ENCODE measurements at places on chromosomes 3 and 15. TPM values are rescaled to one million over a fixed set of nuclear protein-coding genes. Genes with fewer than 3 reads are reported as not detected.

- no peak for DNase-seq
These were observed 312.5 kb upstream of the ZNF385D start for GRCh38 chr3:22063500-22063899.

DNA sequence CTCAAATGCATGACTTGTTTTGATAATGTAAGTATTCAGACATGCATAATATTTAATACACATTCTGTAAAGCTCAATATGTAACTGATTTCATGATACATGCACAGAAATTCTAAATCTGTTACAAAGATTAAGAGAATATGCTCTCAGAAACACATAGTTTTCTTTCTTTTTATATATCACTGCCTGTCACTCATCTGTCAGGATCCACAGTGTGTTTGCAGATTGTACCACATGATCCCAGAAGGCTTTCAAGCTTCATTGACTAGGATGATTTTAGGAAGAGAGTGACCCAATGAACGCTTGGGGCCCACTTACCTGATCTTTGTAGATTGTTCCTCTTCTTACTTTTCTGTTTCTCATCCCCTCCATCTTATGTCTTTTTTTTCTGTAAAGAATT is 261.9 kb downstream of the CACNA2D3 start:
- DNase-seq: no peak

Gene DGKG
- 1.3 TPM for total RNA-seq

Gene TMEM158
- total RNA-seq: 9.3 TPM

DNA sequence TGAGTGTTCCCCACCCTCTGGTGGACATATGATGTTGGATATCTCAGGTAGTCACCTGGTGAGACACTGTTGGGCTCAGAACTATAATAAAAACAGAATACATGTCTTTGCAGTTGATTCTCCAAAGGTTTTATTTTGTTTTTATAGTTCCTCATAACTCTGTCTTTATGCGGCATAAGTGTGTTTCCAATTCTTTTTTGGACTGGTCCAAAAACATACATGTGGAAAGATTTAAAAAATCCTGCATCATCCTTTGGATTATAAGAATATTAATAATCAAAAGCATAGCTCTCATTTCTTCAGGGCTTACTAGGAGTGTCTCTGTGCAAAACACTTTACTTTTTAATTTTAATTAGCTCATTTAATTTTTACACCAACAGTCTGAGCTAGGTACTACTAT is 71.0 kb upstream of the ANKRD34C start:
- no peak for DNase-seq

DNA sequence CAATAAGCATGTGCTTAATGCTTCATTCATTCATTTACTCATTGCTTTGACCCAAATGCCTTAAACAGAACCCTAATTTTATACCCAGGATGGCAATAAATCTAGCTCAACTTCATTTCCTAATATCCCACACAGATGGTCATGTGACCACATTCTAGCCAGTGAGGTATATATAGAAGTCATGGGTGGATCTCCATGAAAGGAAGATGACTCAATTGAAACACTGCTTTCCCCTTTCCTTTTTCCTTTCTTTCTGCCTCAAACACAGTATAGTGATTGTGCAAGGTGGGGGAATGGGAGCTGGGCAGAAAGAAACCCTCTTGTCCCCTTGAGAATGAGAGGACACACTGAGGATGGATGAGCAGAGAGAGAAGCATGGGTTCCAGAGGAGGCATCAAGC is 183.5 kb upstream of the PRICKLE2 start:
- DNase-seq: no peak

GRCh38 chr15:66036859-66037258 is 167.6 kb downstream of the RAB11A start:
- DNase-seq: no peak

DNA sequence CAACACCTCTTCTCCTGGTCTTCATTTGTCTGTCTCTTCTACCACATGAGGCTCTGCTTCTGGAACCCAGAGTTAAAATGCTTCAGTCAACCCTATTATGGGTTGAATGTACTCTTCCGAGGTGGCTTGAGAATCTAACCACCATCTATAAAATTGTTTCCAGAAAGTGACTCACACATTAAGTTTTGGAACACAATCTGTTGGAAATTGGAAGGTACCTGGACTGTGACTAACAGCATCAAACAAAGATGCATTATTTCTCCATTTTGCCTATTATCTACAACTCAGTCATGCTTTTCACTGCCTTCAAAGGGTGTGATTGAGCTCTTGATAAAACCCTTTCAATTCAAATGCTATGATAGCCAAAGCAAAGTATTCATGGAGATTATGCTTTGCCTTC is 499.0 kb upstream of the SEMA6D start:
- DNase-seq: peak; percentile 51

DNA sequence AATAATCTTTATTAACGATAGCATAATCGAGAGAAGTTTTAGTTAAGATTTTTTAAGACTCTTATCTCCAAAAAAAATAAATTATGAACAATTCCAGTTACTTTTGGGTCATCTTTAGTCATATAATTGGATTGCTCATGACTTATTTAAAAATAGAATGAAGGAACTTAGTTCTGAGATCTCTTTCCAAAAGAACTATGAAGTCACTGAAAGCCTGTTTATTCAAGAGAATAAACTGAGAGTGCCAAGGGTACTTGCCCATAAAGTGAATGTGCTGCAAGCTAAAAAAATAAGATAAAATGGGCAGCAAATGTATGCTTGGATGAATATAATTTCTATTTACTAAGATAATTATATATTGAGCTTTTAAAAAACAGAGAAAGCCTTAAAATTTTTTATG is 176.5 kb upstream of the PLSCR5 start:
- DNase-seq: no peak

GRCh38 chr3:9028134-9028533 is 64.9 kb upstream of the RAD18 start:
- DNase-seq: no peak

GRCh38 chr3:131907796-131908195 is 127.0 kb downstream of the CPNE4 start:
- no peak for DNase-seq

DNA sequence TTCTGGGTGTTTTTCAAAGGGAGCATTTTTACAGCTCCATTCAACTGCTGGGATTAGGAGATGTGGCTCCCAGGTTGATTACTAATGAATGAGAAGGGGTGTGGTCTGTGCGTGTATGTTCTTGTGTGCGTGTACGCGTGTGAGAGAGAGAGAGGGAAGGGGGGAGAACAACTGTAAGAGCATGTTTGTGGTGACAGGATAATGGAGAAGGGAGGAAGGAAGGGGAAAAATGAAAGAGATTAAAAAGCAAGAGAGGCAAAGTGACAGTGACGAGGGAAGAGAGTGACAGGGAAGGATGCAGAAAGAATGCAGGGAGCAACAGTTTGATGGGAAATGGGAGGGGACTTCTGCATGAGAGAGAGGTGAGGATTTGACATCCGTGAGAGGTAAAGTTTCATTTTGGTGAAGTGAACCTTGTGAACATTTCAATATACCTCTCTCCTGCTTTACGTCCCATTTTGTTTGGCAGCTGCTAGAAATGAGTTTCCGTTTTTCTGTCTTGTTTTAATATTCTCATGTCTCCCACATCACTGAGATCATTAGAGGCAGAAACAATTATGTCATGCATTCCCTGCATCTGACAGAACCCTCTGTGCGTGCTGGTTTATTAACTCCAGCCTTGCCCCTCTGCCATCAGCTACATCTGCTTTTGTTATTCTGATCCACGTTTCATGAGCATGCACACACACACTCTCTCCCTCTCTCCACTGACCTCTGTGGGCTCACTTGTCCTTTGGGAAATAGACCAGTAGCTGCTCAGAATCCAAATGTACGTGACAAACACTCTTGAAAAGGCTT is 161.6 kb downstream of the GAP43 start:
- peak; percentile 53 for DNase-seq

Gene LRRC31
- not detected for total RNA-seq

DNA sequence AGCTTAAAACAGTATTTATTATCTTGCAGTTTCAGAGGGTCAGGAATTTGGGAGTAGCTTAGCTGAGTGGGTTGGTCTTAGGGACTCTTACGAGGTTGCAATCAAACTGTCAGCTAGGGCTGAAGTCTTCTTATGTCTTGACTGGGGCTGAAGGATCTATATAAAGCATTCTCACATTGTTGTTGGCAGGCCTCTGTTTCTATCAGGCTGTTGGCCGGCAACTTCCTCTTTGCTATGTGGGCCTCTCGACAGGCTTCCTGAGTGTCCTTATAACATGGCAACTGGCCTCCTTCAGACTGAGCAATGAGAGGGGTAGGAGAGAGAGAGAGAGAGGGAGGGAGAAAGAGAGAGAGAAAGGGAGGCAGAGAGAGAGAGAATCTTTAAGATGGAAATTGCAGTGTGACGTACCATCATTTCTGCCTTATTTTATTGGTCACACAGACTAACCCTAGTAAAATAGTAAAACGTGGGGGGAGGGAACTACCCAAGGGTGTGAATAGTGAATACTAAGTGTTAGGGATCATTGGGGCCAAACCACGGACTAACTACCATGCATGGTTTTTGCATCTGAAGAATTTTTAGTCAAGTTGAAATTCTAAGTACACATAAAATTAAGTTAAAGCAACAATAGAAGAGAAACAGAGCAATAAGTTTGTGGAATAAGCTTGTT is 16.1 kb downstream of the FGF7 start:
- DNase-seq: no peak

GRCh38 chr3:71372911-71373637 is 210.5 kb downstream of the FOXP1 start:
- DNase-seq: no peak

Gene SLC9C1
- total RNA-seq: 1.7 TPM

Gene MED12L
- 0.33 TPM for total RNA-seq

GRCh38 chr3:149596134-149596770 is 61.6 kb downstream of the WWTR1 start:
- DNase-seq: no peak

Gene ITIH1
- not detected for total RNA-seq

GRCh38 chr3:170701696-170702678 is 116.1 kb upstream of the SLC7A14 start:
- DNase-seq: no peak

DNA sequence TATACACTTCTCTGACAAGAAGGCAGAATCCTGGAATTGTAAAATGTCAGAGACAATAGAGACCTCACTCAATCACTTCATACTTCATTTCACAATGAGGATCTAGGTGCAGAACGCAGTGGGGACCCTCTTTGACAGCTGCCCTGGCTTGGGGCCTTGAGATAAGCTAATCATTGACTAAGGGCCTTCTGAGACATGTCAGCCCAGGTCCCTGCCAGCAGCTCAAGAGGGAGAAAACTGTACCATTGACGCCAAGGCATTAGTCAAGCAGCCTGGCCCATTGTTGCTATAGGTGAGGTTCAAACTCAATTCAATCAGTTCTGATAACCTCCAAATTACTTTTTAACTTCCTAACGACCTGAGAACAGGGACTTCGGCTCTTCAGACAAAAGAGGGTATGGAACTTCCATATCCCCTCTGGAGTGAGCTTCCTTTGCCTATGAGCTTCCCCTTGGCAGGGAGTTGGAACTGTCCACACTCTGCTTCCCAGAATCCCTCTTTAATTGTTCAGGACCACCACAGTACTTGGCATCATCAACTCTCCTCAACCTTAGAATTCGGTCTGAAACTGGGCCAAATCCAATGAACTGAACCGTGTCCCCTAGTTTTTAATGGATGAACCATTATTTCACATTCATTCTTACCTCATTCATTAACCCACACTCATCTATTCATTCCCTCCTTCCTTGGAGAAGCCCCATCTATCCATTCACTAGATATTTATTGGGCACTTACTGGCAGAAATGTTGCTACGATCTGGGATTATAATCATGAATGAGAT is 1.5 kb upstream of the CYP8B1 start:
- no peak for DNase-seq

DNA sequence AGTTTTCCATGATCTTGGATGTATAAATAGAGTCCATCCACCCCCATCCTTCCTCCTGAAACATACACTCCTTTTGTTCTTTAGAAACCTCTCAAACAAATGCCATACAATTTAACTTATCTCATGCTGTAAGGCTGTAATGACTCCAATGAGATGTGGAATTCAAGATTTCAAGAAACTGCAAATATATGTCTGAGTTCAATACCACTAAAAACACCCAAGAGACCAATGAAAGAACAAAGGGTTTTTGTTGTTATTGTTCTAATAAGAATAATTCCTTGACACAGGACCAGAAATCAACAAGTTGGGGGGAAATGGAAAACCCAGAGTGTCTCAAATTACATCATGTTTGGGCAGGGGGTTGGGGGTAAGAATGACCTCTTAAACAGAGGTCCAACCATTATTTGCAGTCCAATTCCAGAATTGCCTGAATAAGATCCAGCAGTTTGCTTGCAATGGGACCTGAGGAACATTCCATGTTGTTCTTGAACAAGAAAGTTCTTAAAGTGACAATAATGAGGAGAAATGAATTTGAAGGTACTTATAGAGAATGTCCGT is 48.6 kb upstream of the TGFBR2 start:
- DNase-seq: no peak

- DNase-seq: peak; percentile 74
These were observed 4.4 kb upstream of the CXCR6 start for GRCh38 chr3:45938864-45939263.

Gene C2CD4A
- not detected for total RNA-seq

DNA sequence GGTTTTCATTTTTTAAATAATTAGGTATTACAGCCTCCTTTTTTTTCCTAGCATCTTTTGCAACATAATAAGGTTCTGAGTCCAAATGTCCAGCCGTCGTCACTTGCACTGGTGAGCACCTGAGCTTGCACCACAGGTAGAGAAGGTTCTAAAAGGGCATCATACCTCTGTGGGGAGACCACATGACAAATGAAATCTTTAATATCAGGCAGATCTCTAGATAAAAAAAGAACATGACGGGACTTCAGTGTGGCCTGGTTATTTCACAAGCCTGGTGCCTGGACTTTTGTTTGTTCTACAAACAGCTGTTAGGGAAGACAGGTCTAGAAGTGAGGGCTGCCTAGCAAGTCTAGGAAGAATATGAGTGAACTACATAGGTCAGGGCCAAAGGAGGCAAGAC is 3.6 kb downstream of the ZBED2 start:
- DNase-seq: no peak

- DNase-seq: peak; percentile 67
These were observed 10.5 kb upstream of the PRKCD start for GRCh38 chr3:53150247-53151085.

Gene SLC12A1
- not detected for total RNA-seq

DNA sequence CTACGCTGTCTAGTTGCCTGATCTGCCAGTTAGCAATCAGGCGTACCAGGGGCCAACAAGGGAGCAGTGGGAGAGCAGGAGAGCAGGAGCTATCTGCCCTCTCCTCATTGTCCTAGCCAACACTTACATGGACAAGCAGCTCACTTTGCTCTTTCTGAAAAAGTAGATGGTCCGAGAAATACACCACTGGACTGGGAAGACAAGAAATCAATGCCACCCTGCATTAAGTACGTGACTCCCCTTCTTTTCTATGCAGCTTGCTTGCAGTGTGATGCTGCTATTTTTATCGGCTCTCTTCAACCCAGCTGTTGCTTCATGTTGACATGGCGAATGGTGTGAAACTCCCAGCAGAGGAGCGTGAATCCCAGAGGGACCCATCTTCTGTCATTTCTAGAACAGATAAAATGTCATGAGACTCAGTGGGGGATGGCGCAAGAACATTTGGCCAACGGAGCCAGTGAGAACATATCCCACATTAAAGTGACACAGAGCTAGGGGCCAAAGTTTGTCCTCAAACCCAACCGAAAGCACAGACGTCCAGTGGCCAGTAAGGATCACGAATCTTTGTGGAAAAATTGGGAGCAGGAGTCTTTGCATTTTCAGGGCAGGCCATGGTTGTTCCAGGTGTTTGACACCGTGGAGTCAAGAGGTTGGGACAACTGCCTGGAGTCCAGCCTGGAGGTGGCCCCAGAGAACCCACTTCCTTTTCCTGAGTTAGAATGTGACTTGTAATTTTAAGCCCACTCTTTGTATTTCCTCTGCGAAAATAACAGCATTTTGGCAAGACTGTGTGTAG is 53.7 kb upstream of the MEF2A start:
- DNase-seq: no peak

GRCh38 chr15:69677403-69677802 is 224.8 kb downstream of the RPLP1 start:
- DNase-seq: no peak

All from mammary epithelial cell (primary cell).